Stimulated activated CD4-positive, alpha-beta T cell treated with anti-CD3 and anti-CD28 coated beads, Interleukin-1b, Interleukin-23, amount 100 ng/mL, for 1 hour (primary cell): ENCODE measurements at places on chromosomes 12 and 14.

DNA sequence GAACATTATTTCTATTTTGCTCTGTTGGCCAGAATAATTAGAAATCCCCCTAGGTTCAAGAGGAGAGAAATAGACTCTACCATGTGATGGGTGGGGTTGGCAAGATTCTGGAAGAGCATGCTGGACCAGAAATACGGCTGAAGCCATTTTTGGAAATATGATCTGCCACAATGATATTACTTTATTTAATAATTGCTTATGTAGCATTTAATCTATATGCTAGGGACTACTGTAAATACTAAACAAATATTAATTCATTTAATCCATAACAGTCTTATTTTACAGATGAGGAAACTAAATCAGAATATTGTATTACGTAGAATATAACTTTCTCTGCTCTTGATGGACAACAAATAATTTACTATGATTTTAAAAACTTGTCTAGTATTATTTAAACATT lies 193.7 kb downstream of the RAD51B start:
- DNase-seq = no peak

GRCh38 chr14:78479127-78479780 lies 309.1 kb downstream of the NRXN3 start:
- no peak for DNase-seq

- DNase-seq = no peak
Observed at GRCh38 chr12:66898700-66899469, 220.0 kb upstream of the GRIP1 start.

DNA sequence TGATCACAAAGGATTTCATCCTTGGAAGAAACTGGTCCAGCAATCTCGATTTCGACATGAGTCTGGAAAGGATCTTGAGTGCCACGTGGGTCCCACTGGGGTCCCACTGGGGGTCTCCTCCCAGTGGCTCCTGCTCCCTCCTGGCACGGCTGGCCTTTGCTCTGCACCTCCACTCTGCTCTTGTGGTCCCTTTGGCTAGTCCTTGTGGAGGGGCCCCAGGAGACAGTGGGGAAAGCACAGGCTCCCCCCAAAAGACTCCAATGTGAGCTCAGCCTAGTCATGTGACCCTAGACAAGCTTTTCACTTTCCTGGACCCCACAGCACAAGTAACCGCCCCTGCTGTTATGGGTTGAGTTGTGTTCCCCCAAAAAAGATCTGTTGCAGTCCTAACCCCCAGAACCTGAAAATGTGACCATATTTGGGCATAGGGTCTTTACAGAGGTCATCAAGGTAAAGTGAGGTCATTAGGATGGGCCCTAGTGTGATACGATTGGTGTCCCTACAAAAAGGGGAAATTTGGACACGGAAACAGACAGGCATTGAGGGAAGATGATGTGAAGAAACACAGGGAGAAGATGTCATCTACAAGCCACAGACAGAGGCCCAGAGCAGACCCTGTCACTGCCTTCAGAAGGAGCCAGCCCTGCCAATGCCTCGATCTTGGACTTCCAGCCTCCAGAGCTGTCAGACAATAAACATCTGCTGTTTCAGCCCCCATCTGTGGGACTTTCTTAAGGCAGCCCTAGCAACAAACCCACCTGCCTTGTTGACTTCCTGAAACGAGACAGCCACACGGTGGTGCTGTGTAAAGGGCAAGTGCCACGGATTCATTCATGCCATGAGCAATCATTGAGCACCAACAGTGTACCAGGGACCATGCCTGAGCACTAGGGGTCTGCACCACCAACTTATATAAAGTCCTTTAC lies 23.8 kb upstream of the PPP2R5C start:
- DNase-seq = no peak

GRCh38 chr12:71704920-71705319 lies 19.0 kb downstream of the TMEM19 start:
- DNase-seq = no peak

- DNase-seq = no peak
Observed at GRCh38 chr12:50006754-50007442, 18.4 kb downstream of the RACGAP1 start.

DNA sequence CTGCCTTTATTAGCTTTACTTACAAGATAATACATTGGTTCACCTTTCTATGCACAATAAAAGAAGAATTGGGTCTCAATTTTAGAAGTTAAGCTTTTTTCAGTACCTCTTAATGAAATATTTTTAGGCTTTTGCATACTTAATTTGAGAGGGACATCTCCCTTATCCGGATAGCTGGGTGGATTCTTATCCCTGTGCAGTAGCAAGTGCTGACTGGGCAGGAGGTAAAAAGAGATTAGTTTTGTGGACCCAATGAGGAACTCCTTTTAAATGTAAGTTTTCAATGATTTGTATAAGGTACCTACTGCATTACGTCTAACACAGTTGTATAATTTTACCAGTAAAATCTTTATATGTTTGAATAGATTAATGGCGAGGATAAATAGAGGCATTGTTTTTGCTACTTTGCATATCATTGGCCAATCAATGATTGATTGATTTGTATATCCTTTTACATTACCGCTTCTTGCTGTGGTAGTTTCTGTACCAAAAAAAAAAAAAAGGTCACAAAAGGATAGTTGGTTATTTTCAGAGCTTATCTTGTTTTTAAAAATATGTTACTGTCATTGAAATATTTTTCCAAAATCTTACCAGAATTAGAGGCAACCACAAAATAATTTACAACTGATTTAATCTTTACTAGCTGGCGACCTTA lies 2.2 kb downstream of the CPSF6 start:
- DNase-seq = no peak

DNA sequence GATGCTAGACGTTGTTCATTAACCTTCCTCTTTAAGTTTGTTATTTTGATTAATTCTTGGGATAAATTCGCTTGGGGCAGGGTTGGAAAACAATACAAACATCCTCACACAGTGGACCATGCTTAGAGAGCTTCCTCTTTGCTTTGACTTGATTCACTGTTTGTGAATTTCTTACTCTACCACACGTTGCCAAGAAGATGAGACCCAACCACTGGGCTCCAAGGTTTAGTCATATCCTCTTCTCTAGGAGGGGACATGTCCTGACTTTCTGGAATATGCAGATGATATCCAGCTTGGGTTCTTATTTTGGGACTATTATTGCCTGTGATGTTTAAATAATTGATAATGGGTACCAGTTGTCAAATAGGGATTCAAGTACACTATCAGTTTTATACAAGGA lies 428.2 kb downstream of the ATP23 start:
- DNase-seq = no peak

DNA sequence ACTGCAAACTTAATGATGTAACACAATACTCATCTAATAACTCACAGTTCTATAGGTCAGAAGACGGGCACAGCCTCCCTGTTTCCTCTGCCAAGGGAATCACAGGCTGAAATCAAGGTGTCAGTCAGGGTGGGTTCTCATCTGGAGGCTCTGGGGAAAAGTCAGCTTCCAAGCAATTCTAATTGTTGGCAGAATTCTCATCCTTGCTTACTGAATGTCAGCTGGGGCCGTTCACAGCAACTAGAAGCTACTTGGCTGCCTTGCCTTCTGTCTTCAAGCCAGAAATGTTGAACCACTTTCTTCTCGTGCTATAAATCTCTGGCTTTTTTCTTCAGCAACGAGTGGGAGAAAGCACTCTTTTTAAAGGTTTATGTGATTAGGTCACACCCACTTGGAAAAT lies 80.1 kb upstream of the PDZRN4 start:
- DNase-seq = no peak

- no peak for DNase-seq
Observed at GRCh38 chr12:23536293-23536692, 413.2 kb downstream of the SOX5 start.

- no peak for DNase-seq
Observed at GRCh38 chr14:47186486-47186885, 488.9 kb downstream of the MDGA2 start.

DNA sequence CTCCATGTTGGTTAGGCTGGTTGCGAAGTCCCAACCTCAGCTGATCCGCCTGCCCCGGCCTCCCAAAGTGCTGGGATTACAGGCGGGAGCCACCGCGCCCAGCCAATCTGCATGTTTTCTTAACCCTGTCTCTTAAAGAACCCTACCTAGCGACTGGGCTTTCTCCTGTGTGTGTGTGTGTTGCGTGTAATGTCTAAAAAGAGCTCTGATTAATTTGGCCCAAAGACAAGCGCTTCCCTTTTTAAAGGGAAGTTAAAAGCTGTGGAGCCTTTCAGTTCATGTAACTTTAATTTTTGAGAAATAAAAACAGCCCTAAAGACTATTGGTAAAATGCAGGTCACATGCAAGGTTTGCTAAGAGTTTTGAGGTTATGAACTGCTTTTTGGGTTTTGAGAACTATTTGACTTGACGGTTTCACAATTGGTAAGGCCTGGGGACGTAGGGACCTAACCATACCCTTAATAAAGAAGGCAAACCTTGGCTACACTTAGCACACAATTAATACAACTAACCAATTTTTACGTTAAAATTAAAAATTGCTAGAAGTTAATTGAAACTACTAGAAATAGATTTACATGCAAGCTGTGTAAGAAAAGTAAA lies 103.2 kb downstream of the KCNMB4 start:
- DNase-seq = no peak

DNA sequence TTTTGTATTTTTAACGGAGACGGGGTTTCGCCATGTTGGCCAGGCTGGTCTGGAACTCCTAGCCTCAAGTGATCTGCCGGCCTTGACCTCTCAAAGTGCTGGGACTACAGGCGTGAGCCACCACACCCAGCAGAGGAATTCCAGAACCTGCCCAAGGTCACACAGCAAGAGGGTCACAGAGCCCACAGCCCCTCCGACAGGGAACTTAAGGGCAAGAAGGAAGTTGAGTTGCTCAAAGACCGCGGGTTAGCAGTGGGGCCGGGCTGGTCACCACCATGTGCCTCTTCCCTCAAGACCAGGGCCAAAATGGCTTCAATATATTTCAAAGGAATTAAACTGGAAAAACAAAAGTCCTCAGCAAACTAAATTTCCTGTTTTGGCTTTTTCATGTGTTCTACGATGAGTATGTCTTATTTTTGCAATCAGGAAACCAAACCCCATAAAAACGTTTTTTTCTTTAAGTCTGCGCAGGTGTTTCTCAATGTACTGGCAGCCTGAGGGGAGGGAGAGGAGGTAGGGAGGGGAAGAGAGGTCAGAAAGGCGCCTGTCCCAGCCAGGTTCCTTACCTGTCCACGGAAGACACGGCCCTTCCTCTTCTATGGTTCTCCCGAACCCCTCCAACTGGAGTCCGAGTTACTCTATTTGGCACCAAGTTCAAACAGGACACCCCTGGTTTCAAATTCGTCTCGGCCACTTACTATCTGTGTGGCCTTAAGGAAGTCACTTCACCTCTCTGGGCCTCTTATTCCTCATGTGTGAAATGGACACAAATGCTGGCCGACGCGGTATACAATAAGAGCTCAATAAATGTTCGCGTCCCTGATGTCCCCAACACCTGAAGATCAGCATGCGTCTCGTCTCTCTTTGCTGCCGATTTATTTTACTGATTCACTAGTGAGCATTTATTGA lies 778 bp downstream of the SLC8B1 start:
- DNase-seq = no peak

GRCh38 chr14:20624495-20625070 lies 16.9 kb downstream of the OR6S1 start:
- DNase-seq = no peak
